ENCODE measurements at places on chromosomes 1 and 21.
A peak's percentile ranks its signal among the peaks of the same experiment; 100 is the strongest.

GRCh38 chr1:200118779-200119505 lies 91.4 kb downstream of the NR5A2 start:
- DNase-seq: no peak

- no peak for DNase-seq
These were observed 29.6 kb upstream of the CCN1 start for GRCh38 chr1:85550784-85551516.

DNA sequence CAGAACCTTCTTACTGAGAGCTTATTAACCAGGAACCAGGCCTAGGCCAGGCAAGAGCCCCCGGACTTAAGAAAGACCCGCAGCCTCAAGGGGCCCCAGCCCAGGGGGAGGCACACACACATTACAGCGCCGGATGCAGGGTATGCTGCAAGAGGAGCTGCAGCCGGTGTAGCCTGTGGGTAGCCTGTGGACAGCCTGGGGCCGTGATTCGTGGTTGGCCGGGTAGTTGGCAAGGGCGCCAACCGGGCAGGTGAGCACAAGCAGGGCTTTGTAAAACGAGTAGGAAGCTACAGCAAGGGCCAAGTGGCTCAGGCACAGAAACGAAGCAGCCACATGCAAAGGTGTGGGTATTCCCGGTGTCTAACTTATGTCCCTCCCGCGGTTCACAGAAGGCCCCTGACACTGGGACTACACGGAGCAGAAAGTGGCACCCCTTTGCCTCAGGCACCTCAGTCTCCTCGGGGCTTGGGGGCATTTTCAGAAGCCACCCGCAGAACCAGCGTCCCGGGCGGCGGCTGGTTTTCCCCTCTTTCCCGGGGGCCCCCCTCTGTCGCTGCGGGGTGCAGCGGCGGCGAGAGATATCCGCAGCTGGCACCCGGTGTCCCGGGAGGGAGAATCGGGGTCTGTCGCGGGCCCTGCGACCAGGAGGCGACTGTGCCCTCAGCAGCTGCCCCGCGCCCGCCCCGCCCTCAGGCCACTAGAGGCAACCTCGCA lies 40.8 kb downstream of the KIAA1614 start:
- no peak for DNase-seq

GRCh38 chr1:68442822-68443556 lies 6.8 kb downstream of the RPE65 start:
- peak; percentile 16 for DNase-seq

DNA sequence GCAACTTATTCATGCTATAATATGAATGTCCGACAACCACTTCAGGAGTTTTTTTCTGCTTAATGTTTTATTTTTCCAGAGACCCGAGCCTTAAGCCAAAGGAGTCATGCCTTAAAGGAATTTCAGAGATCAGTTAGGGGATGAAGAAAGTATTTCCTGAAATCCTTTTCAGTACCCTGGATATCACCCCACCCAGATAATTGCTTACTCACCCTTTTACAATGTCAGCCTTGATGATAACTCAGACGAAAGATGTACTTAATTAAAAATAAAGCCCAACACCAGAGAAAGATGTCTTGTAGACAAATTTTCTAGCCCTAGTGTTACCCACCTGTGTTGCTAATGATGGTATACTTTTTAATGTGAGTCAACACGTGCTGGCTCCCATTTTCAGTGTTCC lies 124.1 kb downstream of the XCL2 start:
- no peak for DNase-seq

GRCh38 chr1:225498549-225499136 lies 70.8 kb upstream of the LBR start:
- DNase-seq: no peak

DNA sequence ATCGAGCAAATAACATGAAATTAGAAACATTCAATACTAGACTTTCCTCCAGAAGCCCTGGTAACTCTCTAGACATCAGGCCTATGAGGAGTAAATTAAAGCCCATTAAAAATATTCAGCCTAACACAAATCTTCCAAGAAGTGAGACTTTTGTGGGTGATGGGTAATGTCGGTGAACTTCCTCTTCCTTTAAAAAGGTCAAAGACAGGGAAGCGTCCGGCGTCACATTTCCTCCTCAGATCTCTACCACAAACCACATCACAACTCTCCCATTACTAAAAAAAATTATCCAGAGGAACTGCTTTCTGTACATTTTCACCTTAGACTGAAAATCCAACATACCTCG lies 1.4 kb downstream of the EIF4G3 start:
- no peak for DNase-seq

DNA sequence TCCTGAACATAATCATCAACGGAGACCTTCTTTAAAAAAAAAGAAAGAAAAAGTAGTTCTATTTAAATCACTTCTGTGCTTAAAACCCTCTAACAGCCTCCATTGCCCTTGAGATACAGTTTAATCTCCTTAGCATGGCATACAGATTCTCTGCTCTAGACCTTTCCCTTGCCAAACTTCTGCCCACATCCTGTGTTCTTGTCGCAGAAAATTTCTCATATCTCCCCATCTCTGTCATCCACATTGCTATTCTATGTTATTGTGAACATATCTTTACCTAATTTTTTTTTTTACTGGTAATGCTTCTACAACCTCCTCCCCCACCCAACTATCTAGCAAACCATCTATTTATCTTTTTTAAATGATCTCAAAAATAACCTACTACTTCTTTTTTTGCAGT lies 135.7 kb upstream of the PROX1 start:
- DNase-seq: no peak

DNA sequence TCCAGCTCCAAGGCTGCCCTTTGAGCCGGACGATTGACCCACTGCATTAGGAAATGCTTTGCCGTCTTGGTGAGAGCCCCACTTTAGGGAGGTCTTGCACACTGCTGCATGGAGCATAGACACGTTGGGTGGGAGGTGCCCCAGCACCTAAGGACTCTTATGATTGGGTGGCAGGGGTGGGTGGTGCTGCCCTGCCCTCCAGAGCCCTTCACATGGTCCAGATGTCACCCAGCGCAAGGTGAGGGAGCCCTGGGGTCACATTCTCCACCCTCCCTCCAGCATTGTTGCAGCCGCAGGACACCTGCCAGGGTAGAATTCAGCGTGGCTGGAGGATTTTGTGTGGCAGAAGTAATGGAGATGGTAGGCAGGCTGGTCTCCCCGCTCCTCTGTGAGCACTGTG lies 137.4 kb upstream of the COL6A1 start:
- DNase-seq: no peak

GRCh38 chr1:162678439-162678838 lies 46.2 kb downstream of the DDR2 start:
- no peak for DNase-seq

DNA sequence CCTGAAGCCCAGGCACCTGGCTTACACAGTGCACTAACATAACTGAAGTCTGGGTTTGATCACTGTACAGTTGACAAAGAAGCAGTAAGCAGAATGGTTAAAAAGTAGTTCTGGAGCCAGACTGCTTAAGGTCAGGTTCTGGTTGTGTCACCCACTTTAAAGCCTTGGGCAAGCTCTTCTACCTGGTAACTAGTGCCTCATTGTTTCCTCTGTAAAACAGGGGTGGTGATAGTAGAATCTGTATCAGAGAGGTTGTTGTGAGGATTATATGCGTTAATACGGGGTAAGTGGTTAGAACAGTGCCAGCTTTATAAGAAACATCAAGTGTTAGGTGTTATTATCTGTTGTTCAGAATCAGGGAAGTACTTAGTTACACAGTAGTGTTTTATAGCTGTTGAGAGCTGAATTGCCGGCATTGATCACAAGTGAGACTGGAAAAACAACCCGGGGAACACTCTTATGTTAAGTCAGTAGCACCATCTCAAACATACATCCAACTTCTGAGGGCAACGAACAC lies 3.7 kb downstream of the BACH1 start:
- DNase-seq: peak; percentile 54

GRCh38 chr21:33993286-33994231 lies 78.0 kb upstream of the ATP5PO start:
- no peak for DNase-seq

DNA sequence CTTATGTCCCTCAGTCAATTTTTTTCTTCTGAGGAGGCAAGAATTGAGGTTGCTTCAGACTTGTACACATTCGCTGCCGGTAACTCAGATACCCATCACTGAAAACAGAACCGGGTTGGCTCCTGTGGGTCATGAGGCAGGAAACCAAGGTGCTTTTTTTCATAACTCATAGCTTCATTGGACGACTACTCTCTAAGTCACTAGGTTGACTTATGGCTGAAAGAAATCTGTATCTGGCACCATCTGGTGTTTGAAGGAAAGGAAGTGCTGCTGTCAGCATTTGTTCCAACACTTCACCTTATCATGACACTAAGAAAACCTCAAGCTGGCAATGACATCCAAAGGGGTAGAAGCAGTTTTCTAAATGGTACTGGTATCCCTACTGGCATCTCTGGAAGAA lies 82.3 kb downstream of the TBX19 start:
- DNase-seq: no peak

GRCh38 chr1:169487561-169487960 lies 1.8 kb upstream of the SLC19A2 start:
- DNase-seq: no peak

- DNase-seq: peak; percentile 68
These were observed 40.4 kb downstream of the KIAA0040 start for GRCh38 chr1:175152006-175152652.

- DNase-seq: no peak
These were observed 166.5 kb upstream of the CD34 start for GRCh38 chr1:208077232-208078075.

- no peak for DNase-seq
These were observed 633.7 kb upstream of the USP24 start for GRCh38 chr1:55848906-55849305.

- no peak for DNase-seq
These were observed 13.8 kb upstream of the POGZ start for GRCh38 chr1:151472856-151473731.

GRCh38 chr21:31181082-31181750 lies 142.9 kb upstream of the KRTAP19-8 start:
- no peak for DNase-seq

DNA sequence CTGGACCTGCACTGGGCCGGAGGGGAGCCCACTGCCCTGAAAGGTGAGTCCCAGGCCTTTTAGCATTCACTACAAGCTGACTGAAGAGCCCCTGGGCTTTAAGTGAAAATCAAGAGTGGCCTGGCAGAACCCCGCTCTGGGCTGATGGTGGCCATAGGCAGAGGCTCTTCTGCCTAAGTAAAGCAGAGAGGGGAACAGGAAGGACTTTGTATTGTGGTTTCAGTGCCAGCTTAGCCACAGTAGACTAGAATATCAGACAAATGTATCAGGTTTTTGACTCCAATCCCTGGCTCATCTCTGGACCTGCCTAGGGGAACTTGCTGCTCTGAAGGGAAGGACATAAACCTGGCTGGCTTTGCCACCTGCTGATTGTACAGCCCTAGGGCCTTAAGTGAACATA lies 10.2 kb upstream of the HENMT1 start:
- DNase-seq: no peak

DNA sequence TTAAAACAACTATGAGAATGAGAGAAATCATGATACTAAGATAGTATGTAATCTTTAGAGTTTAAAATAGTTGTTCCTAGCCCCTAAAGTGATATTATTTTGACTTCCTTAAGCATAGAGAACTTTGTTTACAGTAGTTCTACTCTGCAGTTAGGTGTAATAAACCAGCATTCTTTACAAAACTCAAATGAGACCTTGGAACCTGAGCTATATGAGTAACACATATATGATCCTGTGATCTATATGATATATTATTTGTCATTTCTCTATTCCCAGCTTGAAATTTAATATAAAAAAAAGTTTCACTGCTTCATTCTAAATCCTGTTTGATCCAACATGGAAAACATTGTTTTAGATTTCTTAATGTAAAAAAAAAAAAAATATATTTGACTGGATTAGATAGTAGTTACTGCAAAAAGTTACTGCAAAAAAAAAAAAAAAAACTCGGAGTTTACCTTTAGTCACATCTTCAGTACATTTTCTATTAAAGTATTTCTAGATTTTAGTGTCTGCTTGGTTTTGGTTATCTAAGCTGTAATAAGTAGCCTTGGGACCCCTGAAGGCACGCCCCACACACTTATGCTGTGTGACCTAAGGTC lies 463.8 kb downstream of the USP25 start:
- no peak for DNase-seq

GRCh38 chr1:223669003-223669795 lies 3.7 kb upstream of the CAPN8 start:
- DNase-seq: no peak

GRCh38 chr1:99603699-99604560 lies 42.0 kb upstream of the PALMD start:
- no peak for DNase-seq

DNA sequence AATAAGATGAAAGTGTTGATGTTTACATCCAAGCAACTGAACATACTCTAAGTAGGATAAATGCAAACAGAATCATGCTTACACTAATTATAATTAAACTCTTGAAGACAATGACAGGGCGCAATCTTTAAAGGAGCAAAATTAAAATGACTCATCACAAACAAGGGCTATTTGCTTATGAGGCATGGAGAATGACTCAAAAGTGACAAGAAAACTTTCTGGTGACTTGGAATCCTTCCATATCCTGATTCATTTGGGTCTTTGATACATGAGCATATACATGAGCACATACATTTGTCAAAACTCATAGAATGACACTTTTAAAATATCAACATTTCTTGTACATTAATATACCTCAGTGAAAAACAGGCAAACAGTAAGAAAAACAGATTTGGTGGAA lies 1632.3 kb downstream of the KCNT2 start:
- no peak for DNase-seq
